ENCODE measurements at places on chromosomes 12 and 14.
A peak's percentile ranks its signal among the peaks of the same experiment; 100 is the strongest.

DNA sequence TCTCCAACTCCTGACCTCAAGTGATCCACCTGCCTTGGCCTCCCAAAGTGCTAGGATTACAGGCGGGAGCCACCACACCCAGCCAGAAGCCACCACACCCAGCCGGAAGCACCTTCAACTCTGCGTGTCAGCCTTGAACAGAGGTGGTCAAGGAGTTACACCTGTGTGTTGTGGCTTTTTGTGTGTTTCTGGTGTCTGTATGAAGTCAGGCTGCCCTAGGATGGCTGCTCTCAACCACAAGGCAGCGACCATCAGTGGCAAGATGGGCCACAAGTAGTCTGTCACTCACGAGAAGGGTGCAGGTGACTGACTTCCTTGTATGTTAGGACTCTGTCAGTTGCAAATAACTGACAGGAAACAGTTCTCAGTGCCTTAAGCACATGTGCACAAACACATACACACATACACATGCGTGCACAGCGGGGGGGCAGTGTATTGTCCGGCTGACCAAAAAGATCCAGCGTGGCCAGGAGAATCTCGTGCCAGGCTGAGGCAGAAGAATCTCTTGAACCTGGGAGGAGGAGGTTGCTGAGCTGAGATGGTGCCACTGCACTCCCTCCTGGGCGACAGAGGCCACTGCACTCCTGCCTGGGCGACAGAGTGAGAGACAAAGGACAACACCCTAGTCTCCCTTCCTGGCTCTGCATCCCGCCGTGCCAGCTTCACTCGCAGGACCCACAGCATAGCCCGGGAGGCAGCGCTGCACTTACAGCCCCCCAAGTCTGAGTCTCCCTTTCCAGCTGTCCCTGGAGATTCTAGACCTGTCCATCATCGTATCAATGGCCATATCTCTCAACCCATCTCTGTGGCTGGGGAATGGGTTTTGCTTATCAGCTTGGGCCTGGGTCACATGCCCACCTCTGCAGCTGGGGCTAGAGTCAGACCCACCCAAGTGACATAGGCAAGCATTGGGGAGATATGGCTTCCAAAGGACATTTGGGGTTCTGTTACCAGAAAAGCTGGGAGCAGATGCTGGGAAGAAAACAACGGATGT, 13.7 kb downstream of the P2RX4 start:
- DNase-seq, result peak; percentile 49

- DNase-seq, result no peak
Measured at GRCh38 chr12:39792938-39793337, 173.3 kb upstream of the ABCD2 start.

DNA sequence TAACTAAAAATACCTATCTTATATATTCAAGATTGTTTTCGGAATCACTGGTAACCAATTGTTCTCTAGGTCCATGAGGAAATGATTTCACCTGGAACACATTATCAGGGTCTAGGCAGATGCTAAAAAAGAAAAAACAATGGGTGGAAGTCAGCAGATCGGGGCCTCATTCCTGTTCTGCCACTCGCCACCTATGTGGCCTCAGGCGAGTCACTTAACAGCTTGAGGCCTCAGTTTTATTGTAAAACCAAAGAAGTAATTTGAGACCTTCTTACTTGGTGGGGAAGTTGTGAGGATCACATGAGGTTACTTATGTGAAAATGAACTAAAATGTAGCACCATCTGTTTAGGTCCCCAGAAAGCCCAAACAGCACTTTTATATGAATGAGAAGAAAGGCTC, 6.2 kb upstream of the RNASE10 start:
- DNase-seq, result no peak

- DNase-seq, result no peak
Measured at GRCh38 chr12:126349383-126349782, 1284.1 kb downstream of the AACS start.

DNA sequence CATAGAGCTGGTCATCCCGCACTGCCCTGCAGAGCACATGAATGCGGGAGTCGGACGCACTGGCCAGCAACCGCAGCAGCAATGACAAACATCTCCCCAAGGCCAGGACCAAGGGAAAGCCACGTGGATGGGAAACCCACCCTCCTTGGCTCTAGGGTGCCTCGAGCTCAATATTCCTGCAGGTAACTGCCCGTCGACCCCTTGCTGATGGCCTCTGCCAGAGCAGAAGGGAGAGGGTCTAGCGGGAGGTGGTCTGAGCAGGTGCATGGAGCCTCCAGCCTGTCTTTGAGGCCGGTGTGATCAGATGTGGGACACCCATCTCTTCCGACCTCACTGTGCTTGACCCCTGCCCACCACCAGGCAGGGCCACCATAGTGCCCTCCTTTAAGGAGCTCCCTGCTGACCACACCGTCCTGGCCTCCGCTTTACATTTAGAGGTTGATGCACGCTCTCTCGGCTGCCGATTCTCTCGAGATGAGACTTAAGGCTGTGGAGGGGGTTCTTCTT, 89.7 kb downstream of the PIWIL1 start:
- no peak for DNase-seq

DNA sequence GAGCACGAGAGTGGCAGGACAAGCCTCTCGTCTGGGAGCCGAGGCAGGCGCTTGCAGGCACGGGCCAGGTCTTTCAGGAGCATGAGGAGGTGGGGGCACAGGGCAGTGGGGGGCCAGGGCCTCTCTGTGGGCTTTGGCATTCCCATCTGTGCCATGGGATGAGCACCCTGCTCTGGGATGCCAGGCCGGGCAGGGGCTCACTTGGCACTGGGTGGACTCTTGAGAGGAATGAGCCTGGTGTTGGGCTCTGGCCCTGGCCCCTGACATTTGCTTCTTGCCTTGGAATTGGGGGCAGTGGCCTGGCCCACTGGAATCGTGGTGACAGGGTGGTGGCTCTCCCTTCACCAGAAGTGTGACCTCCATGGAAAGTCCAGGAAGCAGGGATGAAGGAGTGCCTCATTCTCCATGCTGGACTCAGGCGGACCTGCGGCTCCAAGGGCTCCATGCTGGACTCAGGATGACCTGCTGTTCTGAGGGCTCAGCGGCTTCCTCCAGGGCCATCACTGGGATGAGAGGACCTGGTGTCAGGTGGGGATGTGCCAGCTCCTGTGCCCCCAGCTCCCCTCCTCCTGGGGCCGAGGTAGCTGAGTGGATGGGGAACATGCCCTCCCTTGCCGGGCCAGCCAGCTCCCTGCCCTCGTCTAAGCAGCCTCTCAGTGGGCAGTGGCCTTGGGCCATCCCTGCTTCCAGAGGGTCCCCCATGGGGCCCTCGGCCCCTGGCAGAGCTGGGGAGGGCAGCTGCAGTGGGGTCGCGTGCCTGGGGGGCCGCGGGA, 220.3 kb downstream of the KIF26A start:
- no peak for DNase-seq

DNA sequence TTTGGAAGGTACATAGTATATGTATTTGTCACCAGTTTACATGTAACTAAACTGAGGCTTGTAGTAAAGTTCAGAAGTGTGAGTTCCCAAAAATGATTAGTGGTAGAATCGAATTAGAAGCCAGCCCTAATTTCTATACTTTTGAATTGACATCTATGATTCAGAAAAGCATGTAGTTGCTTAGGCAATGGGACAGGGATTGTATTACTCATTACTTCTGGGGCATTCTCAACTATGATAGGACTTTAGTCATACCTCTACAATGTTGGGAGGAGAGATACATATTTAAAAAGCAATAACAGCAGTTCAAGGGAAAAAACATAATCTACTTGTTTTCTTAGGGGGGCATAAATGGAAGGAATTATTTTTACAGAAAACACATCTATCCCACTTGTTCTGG, 277.9 kb upstream of the E2F7 start:
- DNase-seq, result no peak

- peak; percentile 9 for DNase-seq
Measured at GRCh38 chr12:46237371-46238045, 31.3 kb downstream of the SLC38A1 start.

DNA sequence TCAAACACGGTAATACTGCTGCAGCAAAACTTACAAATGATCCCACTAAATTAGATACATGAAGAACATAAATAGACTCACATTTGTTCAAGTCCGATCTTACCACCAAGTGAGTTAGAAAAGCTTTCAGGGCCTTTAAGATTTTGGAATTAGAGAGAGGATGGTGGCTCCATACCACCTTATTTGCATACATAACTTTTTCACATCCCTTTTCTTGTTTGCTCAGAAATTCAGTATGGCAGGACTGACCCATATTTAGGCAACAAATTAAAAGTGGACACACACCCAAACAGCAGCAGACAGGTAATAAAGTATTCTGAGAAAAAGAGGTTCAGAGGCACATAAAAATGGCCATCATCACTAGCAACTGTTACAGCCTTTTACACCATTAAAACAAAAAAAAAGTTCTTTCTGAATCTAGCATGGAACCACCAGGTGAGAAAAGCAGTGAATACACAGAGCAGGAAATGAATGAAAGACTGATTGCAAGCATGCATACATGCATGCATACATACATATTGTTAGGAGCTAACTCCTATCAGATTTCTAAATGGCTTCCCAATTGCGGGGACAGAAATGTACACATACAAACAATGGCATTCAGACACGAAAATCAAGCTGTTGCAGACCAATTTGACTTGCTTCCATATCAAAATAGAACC, 23.3 kb downstream of the STXBP6 start:
- DNase-seq, result no peak

- DNase-seq, result no peak
Measured at GRCh38 chr12:64571411-64571810, 38.9 kb upstream of the RASSF3 start.

GRCh38 chr12:126286203-126286602, 1221.0 kb downstream of the AACS start:
- no peak for DNase-seq

DNA sequence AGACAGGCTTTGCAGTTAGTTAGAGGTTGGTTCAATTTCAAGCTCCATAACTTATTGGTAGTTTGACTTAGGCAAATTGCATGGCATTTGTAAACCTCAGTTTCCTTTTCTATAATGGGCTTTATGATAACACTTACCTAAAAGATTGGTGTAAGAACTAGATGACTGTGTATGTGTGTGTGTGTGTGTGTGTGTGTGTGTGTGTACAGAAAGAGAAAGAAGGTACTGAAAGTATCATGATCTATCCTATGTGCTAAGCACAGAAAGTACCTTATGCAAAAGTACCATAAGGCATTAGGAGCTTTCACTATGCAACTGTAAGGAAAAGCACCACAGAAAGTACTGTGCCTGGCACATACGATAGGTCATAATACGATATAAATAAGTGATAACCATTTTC, 304.3 kb upstream of the KITLG start:
- no peak for DNase-seq

DNA sequence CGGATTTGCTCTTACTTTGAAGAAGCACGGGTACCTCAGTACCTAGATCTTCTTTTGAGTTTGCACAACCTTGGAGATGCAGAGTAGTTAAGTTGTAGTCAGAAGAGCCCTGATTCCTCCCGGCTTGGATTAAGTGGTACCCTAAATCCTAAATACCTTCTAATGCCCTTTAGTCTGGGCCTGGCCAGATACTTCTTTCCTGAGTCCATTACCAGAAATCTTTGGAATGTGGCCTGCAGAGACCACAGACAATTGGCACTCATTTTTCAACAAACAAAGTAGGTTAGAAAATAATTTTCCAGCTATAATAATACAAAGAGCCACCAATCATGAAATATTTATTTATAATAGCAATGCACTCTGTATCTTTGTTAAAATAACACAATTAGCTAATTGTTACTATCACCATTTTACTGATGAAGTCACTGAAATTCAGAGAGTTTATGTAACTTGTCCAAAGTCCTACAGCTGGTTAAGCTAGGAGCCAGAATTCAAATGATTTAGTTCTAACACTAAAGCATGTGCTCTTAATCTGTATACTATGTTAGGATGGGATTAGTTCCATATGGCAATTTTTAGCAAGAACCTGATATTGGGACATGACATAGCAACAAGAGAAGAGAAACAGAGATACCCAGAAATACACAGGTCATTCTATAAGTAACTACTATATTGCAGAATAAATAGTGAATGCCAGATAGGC, 132.1 kb upstream of the PDZRN4 start:
- DNase-seq, result no peak

DNA sequence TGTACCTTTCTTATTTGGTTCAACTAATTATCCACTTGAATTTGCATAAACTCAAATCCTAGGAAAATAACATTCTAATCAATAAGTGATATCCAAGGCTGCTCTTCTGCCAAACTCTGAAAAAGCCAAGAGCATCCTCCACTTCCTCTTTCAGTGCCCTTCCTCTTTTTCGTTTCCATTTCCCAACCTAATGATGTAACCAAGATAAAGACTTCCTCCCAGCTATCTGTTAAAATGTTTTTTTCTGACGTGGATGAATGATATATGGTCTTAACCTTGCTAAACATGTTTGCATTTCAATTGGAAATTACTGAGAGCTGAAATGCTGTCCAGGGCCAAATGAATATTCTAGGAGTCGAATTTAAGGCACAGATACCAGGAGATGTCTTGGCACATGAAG, 459.5 kb upstream of the PDE3A start:
- DNase-seq, result no peak

- DNase-seq, result no peak
Measured at GRCh38 chr12:106918746-106919145, 37.0 kb upstream of the TMEM263 start.

- no peak for DNase-seq
Measured at GRCh38 chr12:68885381-68885780, 47.6 kb downstream of the CPM start.

DNA sequence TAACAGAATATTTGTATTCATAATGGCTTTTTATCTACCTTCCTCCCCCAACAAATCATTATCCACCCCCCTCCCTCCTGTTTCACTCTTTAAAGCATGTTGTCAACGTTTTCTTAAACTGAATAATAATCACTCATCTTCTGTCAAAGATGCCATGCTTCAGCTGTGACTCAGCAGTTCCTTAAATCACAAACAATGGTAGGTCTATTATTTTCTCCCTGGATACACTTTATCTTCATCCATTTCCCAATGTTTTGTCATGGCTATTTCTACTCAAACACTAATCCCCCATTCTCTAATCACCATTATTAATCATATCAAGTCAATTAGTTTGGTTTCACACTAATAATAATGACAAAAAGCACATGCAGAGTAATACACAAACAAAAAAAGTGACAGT, 6.5 kb downstream of the CLEC12B start:
- DNase-seq, result no peak

- no peak for DNase-seq
Measured at GRCh38 chr12:27517546-27517945, 6.5 kb upstream of the PPFIBP1 start.

DNA sequence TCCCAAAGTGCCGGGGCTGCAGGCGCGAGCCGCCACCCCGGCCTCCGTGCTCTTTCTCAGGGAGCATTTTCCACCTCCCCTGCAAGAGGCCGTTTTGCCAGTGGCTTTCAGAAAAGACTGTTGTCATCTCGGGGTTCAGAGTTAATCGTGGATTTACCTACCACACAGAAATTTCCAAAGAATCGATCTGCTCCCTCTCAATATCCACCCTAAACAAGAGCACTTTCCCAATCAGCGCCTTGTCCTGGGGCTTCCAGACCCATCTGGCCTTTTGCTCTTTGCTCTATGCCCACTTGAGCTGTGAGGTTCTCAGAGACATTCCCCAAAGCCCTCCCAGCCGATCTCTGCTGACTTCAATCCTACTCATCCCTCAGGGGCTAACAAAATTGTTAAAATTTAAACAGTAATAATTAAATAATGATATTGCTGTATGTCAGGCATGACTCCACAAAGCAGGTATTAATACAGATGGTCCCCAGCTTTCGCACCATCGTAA, 86.6 kb downstream of the NINJ2 start:
- DNase-seq, result no peak
